ENCODE measurements at places on chromosomes 3 and 15.
A peak's percentile ranks its signal among the peaks of the same experiment; 100 is the strongest.

DNA sequence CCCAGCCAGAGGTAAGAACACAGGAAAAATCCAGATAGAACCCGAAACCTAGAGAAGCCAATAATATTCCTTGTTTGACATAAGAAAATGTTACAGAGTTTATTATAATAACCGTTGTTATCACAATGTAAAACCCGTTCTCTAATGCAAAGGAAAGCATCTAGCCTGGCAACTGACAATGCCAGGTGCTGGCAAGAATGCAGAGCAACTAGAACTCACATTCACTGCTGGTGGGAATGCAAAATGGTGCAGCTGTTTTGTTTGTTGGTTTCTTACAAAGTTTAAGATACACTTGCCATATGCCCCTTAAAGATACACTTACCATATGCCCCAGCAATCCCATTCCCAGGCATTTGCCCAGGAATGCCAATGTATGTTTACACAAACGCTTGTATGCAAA, 23.4 kb downstream of the VPS39 start:
- no peak for DNase-seq

DNA sequence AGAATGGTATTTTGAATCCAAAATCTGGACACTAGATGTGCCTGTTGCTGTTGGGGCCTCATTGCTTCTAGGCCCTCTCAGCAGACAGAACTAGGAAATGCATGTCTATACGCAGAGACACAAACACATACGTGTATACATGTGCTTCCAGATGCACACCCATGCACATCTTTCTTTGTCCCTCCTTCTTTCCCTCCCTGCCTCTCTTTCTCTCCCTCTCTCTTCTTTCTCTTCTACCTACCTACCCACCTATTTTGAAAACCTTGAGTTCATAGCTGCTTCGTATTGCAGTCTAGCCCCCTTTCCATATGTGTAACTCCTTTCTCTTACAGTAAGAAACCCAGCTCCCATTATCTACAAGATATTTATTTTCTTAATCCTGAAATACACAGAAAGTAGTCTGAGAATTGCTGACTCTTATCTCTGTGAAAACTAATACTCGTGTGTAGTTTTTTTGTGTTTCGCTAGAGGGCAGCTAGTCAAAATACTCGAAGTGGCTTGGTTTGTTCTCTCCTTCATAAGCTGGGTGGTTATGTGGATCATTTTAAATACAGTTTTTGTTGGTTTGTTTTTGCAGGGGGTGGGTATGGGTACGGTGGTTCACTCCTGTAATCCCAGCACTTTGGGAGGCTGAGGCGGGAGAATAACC, 18.5 kb downstream of the RPL32 start:
- DNase-seq, result no peak

DNA sequence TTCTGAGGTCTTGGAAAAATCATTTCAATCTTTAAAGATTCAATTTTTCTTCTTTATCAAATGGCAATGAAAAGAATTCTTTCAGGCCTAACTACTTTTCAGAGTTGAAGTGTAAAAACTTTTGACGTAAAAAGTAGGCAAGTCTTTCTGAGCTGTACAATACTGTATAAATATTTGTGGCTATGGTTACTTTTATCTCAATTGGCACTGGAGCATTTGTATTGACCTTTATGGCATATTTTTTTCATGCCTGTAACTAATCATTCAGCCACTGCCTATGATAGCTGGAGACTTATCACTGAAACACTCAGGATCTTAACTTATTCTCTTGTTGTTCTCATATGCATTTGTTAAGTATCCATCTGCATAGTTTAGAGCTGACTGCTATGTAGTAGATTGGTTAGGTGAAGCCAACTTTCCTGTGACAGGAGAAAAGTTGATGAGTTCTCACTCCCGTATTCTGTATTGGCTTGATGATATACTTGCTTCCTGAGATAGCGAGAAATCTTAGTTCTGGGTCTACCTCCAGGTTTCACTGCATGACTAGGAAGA, 290.4 kb upstream of the TBL1XR1 start:
- no peak for DNase-seq

GRCh38 chr3:99419116-99419515, 219.3 kb upstream of the COL8A1 start:
- DNase-seq, result no peak

DNA sequence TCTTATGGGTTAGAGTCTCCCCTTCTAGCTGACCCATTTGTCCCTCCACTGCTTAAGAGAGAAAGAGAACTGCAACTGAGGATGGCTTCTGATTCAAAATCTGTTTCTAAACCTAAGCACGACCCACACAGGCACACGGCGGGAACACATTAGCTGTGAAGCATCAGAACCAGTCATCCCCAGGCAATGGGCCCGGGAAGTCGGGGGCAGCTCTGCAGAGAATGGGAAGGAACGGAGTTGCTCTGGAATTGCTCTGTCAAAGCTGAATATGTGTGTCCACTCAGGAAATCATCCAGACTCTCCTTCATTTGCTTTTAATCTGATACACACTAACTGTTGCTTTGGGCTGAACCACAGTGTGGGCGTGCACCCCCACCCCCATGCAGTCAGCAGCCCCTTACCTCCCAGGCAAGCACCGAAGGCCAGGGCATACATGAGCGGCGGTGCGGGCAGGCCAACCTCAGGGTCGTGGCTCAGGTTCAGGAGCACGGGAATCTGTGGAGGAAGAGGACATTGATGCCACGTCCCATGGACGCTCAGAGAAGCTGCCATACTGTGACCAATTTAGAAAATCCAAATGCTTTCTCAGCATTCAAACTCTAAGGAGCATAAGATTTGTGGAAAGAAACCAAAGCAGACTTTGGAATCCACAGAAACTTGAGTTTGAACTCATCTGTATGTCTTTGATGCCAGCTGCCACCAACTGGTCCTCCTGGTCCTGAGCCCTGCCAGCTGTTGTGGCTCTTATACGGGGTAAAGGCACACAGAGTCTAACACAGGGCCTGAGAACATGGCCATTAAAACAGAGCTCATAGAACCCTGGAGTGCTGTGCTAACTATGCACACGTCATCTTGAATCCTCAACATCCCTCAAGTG, 247.9 kb downstream of the OCA2 start:
- no peak for DNase-seq

DNA sequence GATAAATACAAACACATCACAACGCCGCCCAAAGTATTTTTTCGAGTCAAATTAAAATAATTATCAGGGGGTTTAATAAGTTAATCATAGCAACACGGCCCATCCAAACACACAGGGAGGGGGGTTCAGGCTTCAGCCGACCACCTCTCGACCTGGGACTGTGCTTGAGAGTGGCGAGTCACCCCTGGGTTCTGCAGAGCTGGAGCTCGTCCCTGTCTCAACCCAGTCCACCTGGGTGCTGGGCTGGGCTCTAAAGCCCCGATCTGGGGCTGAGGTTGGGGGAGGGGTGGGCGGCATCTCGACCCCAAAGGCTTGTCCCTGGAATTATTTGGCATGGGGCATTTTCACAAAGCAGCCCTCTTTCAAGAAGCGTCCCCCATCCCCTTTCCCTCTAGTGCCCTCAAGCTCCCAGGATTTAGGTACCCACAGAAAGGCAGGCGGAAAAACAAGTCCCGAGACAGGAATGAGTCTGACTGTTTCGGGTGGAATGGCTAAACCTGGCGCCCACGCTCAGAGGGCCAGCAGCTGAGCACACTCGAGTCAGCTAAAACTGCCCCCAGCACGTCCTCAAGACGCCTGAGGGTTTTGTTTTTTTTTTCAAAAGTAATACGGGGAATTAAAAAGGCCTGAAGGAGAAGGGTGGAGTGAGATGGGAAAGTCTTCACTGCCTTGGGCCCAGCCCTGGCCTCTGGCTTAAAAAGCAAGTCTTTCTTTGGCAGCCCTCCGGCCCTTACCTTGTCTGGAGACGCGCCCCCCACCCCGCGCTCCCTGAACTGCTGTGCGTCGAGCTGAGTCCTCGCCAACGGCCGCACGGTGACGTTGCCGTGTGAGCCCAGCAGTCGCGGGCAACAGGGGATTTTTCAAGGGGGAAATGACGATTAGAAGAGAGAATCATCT, 32.5 kb downstream of the NR2F2 start:
- DNase-seq, result no peak

- DNase-seq, result peak; percentile 83
These were observed 271.4 kb downstream of the CLSTN2 start for GRCh38 chr3:140206196-140207040.

DNA sequence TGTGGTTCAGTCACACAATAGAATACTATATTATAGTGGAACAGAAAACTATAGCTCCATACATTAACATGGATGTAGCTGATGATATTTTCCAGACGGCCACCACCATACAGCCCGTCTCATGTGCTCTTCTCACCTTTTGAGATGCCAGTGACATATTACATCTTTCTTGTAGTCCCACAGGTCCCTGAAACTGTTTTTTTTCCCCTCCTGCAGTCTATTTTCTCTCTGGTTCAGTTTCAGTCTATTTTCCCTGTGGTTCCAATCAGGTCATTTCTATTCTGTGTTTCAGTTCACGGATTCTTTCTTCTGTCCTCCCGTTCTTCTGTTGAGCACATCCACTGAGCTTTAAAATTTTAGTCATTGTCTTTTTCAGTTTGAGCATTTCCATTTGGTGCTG, 72.2 kb downstream of the PPCDC start:
- no peak for DNase-seq

DNA sequence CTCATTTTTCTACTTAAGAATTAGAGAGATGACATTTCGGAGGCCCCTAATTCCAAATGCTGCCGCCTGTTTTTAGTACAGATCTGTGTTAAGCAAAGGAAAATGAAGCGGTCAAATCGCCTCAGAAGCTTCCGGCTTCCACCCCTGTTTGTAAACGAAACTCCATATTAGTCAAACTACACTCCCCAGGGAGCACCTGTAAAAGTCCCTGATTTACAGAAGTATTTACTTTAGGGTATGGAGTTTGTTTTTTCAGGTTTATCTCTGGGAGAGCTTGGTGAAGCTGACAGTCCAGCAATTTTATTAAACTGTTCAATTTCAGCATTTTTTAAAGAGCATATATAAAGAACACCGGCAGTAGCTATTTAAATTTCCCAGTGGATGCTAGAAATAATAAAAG, 319.8 kb downstream of the FHIT start:
- DNase-seq, result no peak

DNA sequence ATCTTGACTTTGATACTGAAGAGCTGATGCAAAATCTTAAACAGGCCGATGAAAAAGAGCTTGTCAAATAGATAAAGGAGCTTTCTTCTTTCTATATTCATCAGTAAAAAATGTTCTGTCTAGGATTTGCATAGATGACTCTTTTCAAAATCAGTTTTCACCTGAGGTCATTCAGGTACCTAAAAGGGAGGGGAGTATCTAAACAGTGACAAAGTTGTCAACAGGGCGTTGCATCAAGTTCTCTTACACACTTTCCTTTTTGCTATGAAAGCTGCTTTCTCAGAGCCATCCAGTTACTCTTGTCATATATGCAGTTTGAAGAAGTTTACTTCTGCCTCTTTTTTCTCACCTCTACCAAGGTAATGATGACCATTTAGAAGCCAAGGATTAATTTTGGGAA, 60.0 kb downstream of the AKAP13 start:
- no peak for DNase-seq

GRCh38 chr3:31884251-31884650, 96.8 kb downstream of the OSBPL10 start:
- DNase-seq, result no peak

DNA sequence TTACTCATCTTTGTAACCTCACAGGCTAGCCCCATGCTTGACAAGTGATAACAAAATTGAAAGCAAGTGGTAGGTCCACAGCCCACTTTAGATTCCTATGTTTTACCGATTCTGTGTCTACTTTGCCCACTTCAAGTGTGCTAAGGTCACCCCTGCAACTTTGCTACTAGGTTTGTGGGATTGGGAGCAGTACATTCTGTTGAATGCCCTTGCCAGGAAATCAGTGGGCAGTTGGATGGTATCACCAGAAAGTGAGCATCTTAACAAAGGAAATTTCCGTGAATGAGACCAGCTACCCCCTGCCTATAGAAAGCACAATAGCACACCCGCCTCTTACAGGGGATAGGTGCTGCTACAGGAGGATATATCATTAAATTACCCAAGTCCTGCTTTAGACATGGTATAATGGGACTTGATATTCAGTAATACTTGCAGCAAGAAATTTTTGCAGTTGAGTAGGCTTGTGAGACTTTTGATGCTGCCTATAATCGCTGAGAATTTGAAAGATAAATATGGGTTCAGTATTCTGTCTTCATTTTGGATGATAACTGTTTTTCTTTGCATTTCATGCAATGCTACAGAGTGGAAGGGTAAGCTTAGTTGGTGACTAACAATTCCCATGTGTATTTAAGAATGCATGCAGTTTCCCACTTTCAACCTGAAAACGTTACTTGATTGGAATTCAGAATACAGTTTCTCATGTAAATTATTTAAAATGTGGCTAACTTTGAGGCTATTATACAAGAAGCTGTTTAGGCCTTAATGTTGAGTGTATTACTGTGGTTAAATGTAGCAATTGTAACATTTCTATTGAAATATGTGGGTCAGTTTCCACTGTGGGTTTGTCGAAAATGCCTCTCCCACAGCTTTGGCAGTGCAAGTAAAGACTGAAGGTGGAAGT, 9.5 kb downstream of the EBLN2 start:
- no peak for DNase-seq

DNA sequence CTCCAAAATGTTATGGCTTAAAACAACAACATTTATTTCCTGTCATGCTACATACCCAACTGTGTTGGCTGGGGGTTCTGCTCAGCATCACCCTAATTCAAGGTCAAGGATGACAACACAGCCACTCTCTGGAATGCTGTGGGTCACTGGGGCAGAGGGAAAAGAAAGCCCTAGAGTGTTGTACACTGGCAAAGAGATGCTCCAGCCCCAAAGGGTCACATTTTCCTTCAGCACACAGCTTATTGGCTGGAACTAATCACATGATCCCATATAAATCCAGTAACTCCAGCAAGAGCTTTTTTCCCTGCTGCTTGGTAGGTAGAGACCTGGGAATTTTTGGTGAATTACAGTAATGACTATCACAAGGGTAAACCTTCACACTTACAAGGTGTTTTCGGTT, 1041.4 kb downstream of the NTRK3 start:
- DNase-seq, result no peak

DNA sequence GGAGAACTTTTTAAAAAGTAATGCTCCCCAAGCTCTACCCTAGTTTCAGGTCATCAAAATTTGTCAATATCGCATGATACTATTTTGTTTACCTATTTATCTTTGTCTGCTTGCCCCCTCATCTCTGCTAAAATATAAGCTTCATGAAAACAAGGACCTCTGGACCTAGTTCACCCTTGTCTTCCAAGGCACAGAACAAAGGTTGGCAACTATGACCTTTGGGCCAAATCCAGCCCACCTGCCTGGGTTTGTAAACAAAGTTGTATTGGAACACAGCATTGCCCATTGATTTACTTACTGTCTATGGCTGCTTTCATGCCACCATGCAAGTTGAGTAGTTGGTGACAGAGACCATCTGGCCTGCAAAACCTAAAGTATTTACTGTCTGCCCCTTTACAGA, 462.2 kb upstream of the SUCLG2 start:
- no peak for DNase-seq

- DNase-seq, result no peak
These were observed 42.7 kb downstream of the HHLA2 start for GRCh38 chr3:108338901-108339545.
